Activated gamma-delta T cell treated with Interleukin-2 at 50 U/mL for 16 hours (primary cell): ENCODE measurements at places on chromosomes 2 and 18.
A peak's percentile ranks its signal among the peaks of the same experiment; 100 is the strongest.

GRCh38 chr2:130345611-130346010, 2.9 kb downstream of the IMP4 start:
- no peak for DNase-seq

DNA sequence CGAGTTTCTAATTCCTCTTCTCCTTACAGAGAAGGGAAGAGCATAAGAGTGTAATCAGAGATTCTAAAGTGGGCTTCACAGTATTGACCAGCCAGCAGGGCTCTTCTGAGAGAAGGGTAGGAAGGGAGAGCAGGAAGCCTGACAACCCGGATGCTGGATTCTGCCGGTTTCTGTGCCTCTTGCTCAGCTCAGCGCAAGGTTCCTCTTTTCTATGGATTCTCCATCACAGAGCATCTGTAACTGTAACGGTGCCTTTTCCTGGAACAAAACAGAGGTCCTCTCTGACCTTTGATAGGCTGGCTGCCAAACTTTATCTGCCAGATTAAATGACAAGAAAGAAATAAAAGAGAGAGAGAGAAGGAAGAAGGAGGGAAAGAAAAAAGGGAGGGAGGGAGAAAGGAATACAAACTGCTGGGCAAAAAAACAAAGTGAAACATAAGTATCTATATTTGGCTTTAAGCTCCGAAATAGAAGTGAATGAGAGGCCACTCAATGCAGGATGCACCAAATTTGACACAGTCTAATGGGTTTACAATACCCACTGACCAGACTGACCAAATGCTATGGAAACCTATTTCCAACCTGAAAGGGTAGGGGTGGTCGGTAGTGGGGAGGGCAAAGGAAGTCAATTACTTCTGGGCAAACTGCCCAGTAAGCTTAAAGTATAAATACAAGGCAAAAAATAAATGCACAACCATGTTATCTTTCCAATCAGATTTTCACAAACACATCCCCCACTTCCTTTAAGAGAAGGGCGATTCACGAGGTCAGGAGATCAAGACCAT, 59.2 kb downstream of the PIEZO2 start:
- no peak for DNase-seq

GRCh38 chr18:649341-649740, 8.1 kb upstream of the TYMS start:
- no peak for DNase-seq

- peak; percentile 63 for DNase-seq
Measured at GRCh38 chr2:144320491-144320890, 199.4 kb downstream of the ZEB2 start.

GRCh38 chr18:8397034-8397433, 212.2 kb upstream of the RAB12 start:
- DNase-seq = no peak
